ENCODE measurements at places on chromosomes 16 and 17.

DNA sequence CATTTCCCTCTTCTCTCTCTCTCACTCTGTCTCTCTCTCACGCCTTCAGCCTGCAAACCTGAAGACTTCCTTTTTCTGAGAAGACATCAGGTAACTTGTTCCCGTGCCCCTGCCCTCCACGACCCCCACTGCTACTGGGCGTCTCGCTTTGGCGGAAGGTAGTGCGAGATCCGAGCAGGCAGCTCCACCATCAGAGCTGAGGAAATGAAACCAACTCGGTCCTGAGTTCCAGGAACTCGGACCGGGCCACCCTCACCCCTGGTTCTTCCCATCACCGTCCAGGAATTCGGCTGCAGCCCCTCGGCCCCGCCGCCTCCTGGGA is 585 bp downstream of the MLKL start:
- no peak for DNase-seq

- DNase-seq: peak; percentile 51
Observed at GRCh38 chr17:17032131-17032692, 10.0 kb upstream of the MPRIP start.

DNA sequence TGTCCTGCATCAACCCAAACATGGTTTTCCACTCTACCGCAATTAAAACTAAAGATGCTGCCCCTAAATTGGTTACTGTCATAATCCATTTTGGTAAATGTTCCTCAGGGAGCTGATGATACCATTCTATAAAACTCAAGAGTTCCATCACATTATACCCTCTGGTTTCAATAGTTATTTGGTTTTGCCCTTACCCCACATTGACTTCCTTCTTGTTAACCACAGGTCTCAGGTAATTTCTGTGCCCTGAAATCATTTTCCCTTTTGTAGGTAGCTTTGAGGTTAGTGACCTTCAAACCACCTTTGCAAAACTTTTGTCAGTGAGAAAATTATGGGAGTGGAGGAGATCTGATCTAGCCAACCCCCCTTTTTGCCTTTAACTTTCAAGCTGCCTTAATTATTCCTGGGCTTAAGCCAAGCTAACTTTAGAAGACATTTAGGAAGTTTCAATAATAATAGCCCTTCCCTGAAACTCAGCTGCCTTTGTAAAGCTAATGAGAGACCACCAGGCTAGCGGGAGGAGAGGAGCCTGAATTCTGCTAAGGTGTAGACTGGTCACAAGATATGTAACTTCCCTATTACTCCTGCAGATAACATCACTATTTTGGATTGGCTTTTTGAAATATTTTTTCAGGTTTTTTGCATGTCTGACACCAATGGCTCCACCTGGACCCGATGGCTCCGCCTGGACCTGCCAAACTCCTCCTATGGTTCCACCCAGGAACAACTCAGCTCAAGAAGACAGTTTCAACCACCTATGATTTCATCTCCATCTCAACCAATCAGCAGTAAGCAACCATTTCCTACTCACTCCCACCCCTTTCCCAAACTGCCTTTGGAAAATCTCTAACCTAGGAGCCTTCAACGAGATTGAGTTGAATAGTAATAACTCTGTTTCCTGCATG is 224.9 kb downstream of the HS3ST3B1 start:
- no peak for DNase-seq

DNA sequence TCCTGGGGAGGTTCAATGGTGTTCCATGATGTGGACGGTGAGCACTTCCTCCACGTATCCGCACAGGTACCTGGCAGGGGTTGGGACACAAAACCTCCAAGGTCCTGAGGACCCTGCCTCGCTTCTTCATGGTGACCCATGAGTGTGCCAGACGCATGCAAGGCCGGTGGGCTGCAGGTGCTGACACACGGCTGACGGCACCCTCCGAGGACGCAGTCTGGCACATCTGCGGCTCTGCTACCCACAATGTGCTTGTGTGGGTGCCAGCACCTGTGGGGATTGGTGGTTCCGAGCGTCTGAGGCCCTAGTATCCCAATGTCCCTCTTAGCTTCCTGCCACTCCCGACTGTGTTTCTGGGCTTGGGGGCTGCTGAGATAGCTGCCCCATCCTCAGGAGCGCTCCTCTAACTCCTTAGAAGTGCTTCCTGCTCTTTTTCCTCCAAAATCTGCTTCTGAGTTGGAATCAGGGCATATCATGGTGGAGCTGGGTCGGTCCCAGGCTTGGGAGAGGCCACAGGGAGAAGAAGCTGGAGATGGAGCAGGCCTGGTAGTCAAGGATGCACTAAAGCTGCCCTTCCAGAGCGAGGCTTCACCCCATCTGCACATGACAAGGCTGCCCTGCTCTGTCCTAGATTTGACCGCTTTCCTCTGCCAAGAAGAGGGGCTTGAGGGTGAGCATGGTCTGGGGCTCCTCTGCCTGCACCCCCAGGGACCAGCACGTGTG is 1.6 kb downstream of the CYGB start:
- no peak for DNase-seq

GRCh38 chr17:62051053-62051452 is 14.0 kb downstream of the MED13 start:
- DNase-seq: no peak

GRCh38 chr16:85170066-85170491 is 57.8 kb upstream of the CIBAR2 start:
- no peak for DNase-seq

GRCh38 chr16:88264641-88265285 is 118.0 kb upstream of the ZNF469 start:
- DNase-seq: peak; percentile 64

GRCh38 chr17:68094481-68095078 is 59.0 kb downstream of the KPNA2 start:
- no peak for DNase-seq

GRCh38 chr17:42107597-42108576 is 4.6 kb downstream of the DHX58 start:
- peak; percentile 55 for DNase-seq

DNA sequence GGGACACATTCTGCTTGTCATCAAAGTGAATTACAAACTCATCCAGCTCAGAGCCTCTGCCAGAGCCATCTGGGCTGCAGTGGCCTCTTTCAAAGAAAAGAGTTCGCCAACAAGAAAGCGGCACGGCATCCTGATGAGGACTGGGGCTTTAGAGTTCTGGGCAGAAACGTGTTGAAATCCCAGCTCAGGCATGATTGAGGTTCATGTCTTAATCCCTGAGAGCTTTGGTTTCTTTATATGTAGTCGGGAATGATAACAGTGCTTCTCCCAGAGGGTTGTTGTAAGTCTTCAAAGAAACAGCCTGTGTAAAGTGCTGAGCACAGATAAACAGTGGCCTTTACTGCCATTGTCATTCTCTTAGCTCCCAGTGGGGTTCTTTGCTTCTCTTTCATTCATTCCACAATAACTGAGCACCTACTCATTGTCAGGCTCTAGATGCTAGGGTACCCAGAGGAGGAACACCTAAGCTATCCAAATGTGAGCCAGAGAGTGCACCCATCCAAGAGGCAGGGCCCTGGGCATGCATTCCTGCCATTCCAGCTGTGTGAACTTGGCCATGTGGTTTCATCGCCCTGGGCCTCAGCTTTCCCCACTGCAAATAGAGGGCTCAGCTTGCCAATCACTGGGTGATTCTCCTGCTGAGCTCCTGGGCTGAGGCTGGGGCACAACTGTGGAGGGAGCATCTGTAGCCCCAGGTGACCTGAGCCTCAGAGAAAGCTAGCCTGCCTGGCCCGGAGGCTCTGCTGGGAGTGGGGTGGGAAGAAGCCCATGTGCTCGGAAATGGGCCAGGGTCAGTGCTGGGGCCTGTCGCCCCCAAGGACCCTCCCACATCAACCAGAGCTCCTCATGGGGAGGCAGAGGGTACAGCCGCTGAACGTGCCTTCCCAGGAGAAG is 38.3 kb upstream of the CRHR1 start:
- DNase-seq: no peak

GRCh38 chr16:88857728-88858339 is 907 bp downstream of the TRAPPC2L start:
- DNase-seq: no peak

DNA sequence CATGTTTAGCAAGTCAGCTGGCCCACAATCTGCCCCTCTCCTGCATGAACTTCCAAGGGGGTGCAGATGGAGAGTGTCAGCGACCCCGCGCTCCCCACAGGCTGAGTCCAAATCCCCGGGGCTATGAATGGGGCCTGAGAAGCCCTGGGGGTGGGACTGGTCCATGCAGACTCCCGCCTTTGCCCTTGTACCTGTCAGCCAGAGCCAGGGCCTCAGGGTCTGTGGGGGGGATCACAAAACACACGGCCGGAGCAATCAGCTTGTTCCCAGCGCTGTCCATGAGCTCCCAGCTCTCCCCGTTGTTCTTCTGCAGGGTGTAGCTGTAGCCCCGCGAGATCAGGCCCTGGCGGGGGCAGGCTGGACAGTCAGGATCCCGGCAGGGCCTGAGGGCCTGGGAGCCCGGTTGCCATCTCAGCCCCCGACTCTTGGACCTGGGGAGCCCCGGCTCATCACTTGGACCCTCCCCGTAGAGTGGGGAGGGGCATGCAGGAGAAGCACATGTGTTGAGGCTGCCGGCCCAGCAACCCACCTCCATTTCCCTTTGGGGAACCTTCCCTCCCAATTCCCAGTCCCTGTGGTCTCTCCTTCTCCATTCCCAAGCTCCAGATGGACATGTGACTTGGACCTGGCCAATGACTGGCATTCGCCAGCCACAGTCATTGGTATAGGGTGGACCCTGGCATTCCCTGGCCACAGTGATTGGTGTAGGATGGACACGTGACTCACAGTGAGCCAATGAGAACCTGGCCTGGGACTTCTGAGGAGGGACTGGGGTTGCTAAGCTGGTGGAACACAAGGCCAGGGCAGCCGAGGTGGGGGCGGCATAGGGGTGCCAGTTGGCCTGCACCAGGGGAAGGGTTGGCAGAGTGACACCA is 42.4 kb downstream of the PPL start:
- no peak for DNase-seq

- DNase-seq: no peak
Observed at GRCh38 chr17:75637551-75637950, 4.3 kb downstream of the SMIM5 start.

GRCh38 chr16:31202414-31203375 is at the start of gene PYCARD:
Gene PYCARD, minus strand, starts transcription at chr16:31202760. Its CDS starts 70 bp downstream, at chr16:31202690.
- peak; percentile 71 for DNase-seq

DNA sequence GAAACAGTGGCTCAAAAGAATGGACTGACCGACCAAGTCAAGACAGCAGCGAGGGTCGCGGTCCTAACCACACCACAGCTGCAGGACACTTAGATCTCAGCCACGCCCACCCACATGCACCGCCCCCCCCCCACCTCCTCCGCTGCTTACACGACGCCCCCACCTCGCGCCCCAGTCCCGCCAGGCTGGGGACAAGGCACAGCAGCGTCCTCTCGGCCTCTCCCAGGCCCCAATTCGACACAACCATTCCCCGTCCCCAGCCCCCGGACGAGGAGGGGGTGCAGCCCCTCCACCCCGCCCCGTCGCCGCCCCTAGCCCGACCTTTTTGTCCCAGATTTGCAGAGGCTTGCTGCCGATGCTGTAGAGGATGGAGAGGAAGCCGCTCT is 477 bp downstream of the CFAP20 start:
- DNase-seq: no peak

- no peak for DNase-seq
Observed at GRCh38 chr17:57251211-57251787, 5.0 kb upstream of the MSI2 start.

GRCh38 chr17:742147-742793 is 9.8 kb downstream of the GEMIN4 start:
- DNase-seq: no peak

DNA sequence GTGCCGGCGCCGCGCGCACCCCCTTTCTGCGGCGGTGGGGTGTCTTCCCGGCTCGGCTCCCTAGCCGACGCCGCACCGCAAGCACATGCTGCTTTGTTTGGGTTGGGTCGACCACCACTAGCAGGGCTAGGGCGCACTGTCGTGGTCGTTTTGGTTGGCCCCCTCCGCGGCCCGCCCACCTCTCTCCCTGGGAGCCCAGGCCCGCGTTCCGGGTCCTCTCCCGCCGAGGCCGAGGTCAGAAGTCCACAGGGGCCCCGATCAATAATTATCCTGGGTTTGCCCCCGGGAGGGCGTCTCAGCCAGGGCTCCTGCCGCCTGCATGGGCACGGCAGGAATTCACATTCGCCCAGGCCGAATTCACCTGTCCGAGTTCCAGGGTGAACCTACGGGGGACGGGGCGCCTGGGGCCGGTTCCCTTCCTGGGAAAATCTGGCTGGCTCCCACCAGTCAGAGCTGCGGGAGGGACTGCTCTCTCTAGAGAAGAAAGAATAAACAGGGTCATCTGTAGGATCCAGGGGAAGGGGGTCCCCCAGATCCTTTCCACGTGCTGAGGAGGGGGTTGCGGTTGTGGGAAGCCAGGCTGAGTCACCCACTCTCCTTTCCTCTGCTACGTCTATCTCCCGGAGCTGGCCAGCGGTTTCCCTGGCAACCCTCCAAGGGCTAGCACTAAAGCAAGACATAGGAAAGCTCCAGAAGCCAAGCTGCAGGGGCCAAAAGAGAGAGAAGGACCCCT is 584 bp upstream of the STAT5B start:
- DNase-seq: peak; percentile 90

GRCh38 chr16:56728980-56729734 is 772 bp upstream of the NUP93 start:
- no peak for DNase-seq

DNA sequence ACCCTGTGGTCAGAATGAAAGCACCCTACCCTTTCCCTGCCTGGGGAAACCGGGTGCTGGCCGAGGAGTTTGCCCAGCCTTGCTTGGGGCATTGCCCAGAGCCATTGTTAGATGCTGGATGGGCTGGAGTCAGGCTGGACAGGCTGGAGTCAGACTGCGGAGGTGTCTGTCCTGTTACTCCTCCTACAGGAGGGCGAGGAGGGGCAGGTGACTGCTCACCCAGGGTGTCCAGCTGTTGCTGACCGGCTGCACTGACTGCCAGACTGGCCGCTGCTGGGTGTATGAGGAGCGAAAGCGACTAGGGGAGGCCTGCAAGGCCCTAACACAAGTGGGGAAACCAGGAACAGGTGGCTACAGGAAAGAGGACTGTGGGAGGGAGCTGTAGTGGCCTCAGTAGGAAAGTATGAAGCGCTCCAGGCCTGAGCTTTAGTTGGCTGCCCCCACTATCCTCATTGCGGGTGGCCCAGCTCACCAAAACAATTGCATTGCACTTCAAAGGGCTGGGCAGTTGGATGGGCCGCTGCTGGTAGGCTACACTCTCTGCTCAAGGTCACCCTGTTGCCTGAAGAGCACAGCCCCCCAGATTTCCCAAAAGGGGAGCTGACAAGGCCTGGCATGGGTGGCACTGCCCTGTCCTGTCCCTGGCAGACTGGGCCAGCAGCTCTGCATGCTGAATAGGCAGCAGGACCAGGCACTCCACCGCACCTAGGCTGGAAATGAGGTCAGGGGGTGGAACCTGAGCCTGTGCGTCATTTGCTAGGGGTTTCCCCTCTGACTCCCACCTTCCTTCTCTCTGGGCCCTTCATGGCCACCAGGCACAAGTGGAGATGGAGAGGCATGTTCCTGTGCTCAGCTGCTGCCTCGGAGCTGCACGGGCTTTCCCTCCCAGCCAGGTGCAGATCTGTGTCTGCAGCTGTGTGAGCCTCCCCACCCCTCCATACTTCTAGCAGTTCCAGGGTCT is 18.4 kb downstream of the LDHD start:
- DNase-seq: no peak

DNA sequence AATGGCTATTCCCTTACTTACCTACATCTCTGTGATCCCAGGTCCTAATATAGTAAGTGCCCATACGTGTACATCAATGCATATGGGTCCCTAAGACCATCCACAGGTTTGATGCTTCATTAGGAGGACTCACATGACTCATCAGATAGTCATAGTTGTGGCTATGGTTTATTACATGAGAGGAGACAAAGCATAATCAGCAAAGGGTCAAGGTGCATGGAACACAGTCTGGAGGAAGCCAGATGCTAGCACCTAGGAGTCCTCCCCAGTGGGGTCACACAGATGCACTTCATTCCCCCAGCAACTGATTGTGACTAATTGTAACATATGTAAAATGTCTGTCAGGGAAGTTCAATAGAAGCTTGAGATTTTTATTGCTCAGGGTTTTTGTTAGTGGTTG is 42.8 kb downstream of the PHKB start:
- no peak for DNase-seq

Measured in right kidney (tissue), 9 donors.